Neural crest cell (in vitro differentiated cells): ENCODE measurements at places on chromosomes 5 and 9. TPM values are rescaled to one million over a fixed set of nuclear protein-coding genes. Genes with fewer than 3 reads are reported as not detected.

The ANKRD18B gene
- 24.5 and 25.0 TPM in 2 replicates for total RNA-seq

The ZNF474 gene
- total RNA-seq = 0.30 and 0.47 TPM in 2 replicates

The PRDM9 gene
- total RNA-seq = not detected in 2 replicates

The ANGPTL2 gene
- total RNA-seq = 17.9 and 19.2 TPM in 2 replicates

The SCAMP1 gene
- 30.7 and 34.9 TPM in 2 replicates for total RNA-seq

The SLC34A3 gene
- total RNA-seq = not detected in 2 replicates

The FAXDC2 gene
- total RNA-seq = 2.7 and 2.9 TPM in 2 replicates

The SLC36A3 gene
- total RNA-seq = not detected in 2 replicates

The TXNDC8 gene
- not detected in 2 replicates for total RNA-seq

The ANP32B gene
- 220 and 235 TPM in 2 replicates for total RNA-seq

The C5orf63 gene
- 2.3 and 3.0 TPM in 2 replicates for total RNA-seq

The PCDHA5 gene
- 1.3 and 1.4 TPM in 2 replicates for total RNA-seq

The IFNA21 gene
- total RNA-seq = not detected in 2 replicates

The SGTB gene
- 15.0 and 15.8 TPM in 2 replicates for total RNA-seq

The ARID3C gene
- 0.68 TPM in 1 of 2 replicates, not detected in the other for total RNA-seq
